A673 (cell line): ENCODE measurements at places on chromosomes 13 and 19.

DNA sequence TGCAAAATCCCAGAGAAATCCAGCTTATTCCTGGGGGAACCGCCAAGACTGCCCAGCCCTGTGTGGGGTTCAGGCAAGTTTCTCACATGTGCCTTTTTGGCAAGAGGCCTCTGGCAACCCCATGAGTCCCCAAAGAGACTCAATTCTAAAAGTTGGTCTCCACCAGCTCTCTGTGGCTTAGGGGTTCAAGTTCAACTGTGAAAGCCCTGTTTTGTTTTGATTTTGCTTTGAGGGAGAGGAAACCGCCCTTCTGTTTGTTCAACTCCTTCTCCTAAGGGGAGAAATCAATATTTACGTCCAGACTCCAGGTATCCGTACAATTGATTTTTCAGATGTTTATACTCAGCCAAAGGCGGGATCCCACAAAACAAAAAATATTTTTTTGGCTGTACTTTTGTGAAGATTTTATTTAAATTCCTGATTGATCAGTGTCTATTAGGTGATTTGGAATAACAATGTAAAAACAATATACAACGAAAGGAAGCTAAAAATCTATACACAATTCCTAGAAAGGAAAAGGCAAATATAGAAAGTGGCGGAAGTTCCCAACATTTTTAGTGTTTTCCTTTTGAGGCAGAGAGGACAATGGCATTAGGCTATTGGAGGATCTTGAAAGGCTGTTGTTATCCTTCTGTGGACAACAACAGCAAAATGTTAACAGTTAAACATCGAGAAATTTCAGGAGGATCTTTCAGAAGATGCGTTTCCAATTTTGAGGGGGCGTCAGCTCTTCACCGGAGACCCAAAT lies 583 bp upstream of the LDLR start:
- H3K27ac ChIP-seq, result peak overlapping the region; percentile 100
- peak overlapping the region; percentile 90 for H3K4me3 ChIP-seq
- no peak for DNase-seq
- peaks cover 33% of the 10 kb centered on the region for H3K4me1 ChIP-seq

- peaks cover 18% of the 10 kb centered on the region for H3K4me1 ChIP-seq
- no peak overlapping the region for H3K27ac ChIP-seq
These were observed 4.2 kb downstream of the APOE start for GRCh38 chr19:44909775-44910174.

DNA sequence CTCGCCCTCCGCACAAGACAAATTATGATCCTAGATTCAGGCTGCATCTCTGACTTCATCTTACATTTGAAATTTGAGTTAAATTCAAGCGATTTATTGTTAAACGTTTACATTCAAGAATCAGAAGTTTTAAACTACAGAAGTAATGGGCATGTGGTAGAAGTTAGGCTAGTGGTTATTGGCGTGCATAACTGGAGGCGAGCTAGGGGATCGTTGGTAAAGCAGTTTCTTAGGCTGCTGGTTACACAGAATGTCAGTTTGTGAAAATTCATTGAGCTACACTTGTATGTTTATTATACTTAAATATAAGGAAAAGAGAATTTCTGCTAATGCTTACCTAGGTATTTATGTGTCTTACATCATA lies 733 bp upstream of the CDX2 start:
- H3K27me3 ChIP-seq, result peaks cover 100% of the 10 kb centered on the region
- H3K27ac ChIP-seq, result no peak overlapping the region
- no peak for DNase-seq
- H3K4me3 ChIP-seq, result no peak overlapping the region
- no peaks in the 10 kb centered on the region for H3K4me1 ChIP-seq
- H3K36me3 ChIP-seq, result no peaks in the 10 kb centered on the region

DNA sequence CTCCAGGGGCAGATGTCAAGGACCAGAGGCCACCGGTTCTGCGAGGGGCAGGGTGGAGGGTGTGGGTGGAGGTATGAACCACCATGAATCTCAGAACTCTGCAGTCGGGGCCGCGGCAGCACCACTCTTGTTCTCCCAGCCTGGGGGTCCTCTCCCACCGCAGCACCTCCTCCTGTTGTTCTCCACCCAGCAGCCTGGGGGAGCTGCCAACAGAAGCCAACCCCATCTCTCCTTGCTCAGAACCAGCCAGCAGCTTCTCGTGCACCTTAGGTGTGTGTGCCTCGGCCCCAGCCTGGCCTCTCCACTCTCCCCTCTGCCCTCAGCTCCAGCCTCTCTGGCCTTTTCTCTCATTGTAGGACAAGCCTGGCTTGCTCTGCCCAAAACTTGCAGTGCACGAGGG lies 31.9 kb upstream of the CCNE1 start:
- H3K27ac ChIP-seq, result no peak overlapping the region
- H3K4me3 ChIP-seq, result no peak overlapping the region
- no peaks in the 10 kb centered on the region for H3K4me1 ChIP-seq
- no peaks in the 10 kb centered on the region for H3K27me3 ChIP-seq

- no peaks in the 10 kb centered on the region for H3K36me3 ChIP-seq
- no peak overlapping the region for H3K4me3 ChIP-seq
- H3K27me3 ChIP-seq, result no peaks in the 10 kb centered on the region
- no peak for DNase-seq
- no peak overlapping the region for H3K27ac ChIP-seq
These were observed 82.5 kb downstream of the KCTD15 start for GRCh38 chr19:33878910-33879810.

- peak overlapping the region; percentile 88 for H3K4me3 ChIP-seq
- H3K27ac ChIP-seq, result peak overlapping the region; percentile 95
- no peaks in the 10 kb centered on the region for H3K27me3 ChIP-seq
- peaks cover 22% of the 10 kb centered on the region for H3K36me3 ChIP-seq
These were observed 1.9 kb upstream of the HNRNPL start for GRCh38 chr19:38851622-38852230.

DNA sequence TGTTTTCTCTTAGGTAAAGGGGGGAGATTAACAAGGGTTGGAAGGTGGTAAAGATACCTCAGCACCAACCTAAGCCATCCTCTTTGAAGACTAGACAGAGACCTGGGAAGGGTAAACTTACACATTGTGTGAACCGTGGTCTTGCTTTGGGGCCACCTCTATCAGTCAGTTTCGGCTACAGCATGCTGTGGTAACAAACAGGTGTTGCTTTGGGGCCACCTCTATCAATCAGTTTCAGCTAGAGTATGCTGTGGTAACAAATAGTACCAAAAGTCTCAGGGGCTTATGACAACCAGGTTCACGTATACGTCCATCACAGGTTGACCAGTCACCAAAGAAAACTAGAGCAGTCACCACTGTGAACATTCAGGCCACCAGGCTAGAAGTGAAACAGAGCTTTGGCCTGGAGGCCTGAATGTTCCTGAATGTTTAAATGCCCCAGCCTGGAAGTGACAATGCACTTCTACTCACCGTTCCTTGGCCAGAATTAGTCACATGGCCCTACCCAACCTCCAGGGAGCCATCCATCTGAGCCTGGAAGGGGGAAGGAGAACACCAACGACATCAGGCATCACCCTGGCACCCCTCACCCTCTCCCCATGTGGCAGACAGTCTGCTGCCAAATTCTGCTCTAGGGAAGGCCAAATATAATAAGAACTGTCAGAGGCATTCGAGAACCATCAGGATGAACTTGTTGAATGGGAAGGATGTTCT lies 3.8 kb downstream of the FXYD7 start:
- no peaks in the 10 kb centered on the region for H3K36me3 ChIP-seq
- peaks cover 3% of the 10 kb centered on the region for H3K27me3 ChIP-seq
- H3K27ac ChIP-seq, result no peak overlapping the region
- H3K4me3 ChIP-seq, result no peak overlapping the region
